Type B pancreatic cell (in vitro differentiated cells): ENCODE measurements at places on chromosomes 5 and 9.

DNA sequence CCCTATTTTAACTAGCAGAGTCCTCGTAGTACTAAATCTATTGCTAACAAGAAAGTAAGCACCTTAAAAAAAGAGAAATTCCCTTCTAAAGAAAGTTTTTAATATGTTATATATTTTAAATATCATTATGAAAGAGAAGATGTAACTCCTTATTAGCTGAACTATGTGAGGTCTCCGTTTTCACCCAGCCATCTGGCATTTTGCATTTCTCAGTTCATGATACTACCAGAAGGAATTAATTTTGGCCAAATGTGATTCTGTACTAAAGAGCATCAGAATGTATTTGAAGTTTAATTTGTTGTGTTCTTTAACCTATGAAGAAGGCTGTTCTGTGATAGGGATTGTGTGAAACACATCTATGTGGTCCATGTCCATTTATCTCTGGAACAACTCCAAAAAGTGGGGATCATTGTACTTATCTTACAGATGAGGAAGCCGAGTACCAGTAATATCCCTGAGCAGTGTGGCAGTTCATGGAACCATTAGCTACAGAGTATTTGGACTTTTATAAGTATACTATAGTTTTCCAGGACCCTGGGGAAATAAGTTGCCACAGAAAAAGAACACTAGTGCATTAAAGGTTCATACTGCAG, 29.8 kb downstream of the TNFAIP8 start:
- H3K4me3 ChIP-seq: no peak overlapping the region
- peaks cover 3% of the 10 kb centered on the region for H3K36me3 ChIP-seq
- no peaks in the 10 kb centered on the region for H3K27me3 ChIP-seq
- H3K4me1 ChIP-seq: peaks cover 47% of the 10 kb centered on the region
- H3K27ac ChIP-seq: no peak overlapping the region

- no peak overlapping the region for H3K4me3 ChIP-seq
- H3K27ac ChIP-seq: no peak overlapping the region
- no peak for DNase-seq
- no peaks in the 10 kb centered on the region for H3K27me3 ChIP-seq
- peaks cover 17% of the 10 kb centered on the region for H3K36me3 ChIP-seq
- no peaks in the 10 kb centered on the region for H3K4me1 ChIP-seq
Observed at GRCh38 chr5:36904677-36905076, 28.1 kb downstream of the NIPBL start.

DNA sequence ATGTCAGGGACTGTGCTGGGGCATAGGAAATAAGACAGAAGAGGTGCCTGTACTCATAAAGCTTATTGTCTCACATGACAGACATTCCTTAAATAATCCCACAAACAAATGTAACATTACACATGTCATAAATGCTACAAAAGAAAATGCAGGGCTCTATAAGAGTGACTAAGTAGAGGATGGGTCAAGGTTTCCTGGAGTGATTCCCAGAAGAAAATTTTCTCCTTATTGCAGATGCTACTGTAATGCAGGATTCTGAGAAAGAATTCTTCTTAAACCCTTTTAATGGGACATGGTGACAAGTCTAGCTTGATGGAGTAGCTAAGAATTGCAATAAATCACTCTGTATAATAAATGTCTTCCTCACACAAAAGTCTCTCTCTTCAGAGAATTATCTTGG, 55.7 kb downstream of the SH3TC2 start:
- no peak overlapping the region for H3K4me3 ChIP-seq
- H3K27ac ChIP-seq: no peak overlapping the region
- peaks cover 12% of the 10 kb centered on the region for H3K4me1 ChIP-seq
- no peaks in the 10 kb centered on the region for H3K36me3 ChIP-seq

DNA sequence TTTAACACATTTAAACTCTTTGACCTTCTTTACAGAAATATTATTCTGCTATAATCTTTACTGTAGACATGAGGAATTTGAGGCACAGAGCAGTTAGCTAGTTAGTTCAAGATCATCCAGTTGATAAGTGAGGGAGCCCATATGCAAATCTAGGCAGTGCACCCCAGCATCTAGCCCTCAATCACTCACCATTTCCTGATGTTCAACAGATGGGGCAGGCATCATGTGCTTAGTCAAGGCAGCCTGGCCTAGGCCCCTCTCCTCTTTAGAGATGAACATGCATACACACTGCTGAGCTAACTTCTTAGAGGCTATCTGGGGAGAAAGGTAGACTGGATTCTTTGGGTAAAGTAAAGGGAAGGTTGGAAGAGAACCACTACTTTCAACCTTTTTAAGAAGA, 206.8 kb upstream of the SLC24A2 start:
- H3K27me3 ChIP-seq: peaks cover 10% of the 10 kb centered on the region
- no peak overlapping the region for H3K27ac ChIP-seq
- no peak for DNase-seq

GRCh38 chr5:55502759-55503158, 32.0 kb downstream of the PLPP1 start:
- H3K27ac ChIP-seq: no peak overlapping the region
- no peak for DNase-seq
- no peaks in the 10 kb centered on the region for H3K36me3 ChIP-seq
- no peaks in the 10 kb centered on the region for H3K27me3 ChIP-seq

DNA sequence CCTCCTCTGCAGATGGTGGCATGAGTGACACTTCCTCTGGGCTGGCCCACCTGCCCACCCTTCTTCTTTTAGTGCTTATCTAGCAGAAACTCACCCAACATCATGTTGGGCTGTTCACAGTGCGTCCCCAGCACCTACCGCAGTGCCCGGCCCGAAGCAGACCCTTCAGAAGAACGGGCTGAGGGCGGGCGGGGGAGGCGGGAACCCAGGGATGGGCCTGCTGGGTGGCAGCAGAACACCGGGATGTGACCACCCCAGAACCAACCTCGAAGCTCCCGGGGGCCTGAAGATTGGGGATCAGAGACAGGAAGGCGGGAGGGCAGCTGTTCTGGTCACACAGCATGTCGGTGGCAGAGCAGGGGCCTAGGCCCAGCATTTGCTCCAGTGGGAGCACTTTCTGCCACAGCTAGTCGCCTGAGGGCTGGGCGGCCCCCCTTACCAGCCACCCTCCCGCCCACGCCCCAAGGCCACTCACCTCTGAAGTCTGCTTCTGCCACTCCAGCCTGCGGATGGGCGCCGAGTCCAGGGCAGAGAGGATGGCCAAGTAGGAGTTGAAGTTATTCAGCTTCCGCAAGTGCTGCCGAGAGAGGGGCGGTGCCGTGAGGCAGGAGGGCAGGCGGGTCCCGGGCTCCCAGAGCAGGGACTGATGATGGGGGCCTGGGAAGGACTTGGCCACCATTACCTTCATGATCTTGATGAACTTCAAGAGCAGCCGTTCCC, 38.7 kb downstream of the PRRT1B start:
- no peaks in the 10 kb centered on the region for H3K27me3 ChIP-seq
- H3K27ac ChIP-seq: no peak overlapping the region
- DNase-seq: no peak
- no peak overlapping the region for H3K4me3 ChIP-seq
- no peaks in the 10 kb centered on the region for H3K4me1 ChIP-seq

DNA sequence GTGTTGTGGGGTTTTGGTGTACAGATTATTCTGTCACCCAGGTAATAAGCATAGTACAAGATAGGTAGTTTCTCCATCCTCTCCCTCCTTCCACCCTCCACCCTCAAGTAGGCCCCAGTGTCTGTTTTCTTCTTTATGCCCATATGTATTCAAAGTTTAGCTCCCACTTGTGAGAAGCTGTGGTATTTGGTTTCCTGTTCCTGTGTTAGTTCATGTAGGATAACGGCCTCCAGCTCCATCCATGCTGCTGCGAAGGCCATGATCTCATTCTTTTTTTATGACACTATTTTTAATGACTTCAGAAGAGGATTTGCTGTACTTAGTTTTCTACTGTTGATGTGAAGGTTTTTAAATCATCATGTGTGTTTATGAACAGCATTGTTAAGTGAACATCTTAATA, 11.9 kb downstream of the CCDC180 start:
- peaks cover 4% of the 10 kb centered on the region for H3K4me1 ChIP-seq
- no peaks in the 10 kb centered on the region for H3K27me3 ChIP-seq
- no peak overlapping the region for H3K27ac ChIP-seq
- DNase-seq: no peak

DNA sequence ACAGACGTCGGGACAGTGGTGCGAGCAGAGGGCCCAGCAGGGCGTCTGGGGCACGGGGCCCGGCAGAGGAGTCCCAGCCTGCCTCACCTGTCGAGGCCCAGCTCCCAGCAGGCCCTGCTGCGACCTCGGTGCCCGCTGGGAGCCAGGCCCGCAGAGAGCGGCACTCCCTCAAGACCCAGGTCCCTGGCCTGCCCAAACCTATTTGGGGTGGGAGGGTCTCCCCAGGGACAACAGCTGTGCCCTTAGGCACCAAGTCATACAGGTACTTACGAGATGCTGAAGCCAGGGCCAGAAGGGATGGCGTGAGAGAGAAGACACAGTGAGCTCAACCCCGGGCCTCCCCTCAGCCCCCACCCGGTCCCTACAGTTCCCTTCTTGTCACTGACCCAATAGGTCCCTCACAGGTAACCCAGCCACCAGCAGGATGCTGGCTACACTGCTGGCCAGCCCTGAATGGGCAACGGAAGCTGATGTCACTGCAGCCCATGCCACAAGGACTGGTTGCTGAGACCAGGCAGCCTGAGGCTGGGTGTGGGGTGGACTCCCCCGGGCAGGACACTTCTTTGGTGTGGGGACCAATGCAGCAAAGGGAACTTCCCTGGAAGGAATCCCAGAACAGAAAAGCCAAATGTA, 3.7 kb downstream of the NSMF start:
- no peak for DNase-seq
- no peaks in the 10 kb centered on the region for H3K36me3 ChIP-seq
- no peaks in the 10 kb centered on the region for H3K4me1 ChIP-seq
- peak overlapping the region; percentile 26 for H3K27ac ChIP-seq
- no peaks in the 10 kb centered on the region for H3K27me3 ChIP-seq
- peak overlapping the region; percentile 58 for H3K4me3 ChIP-seq
